ENCODE measurements at places on chromosomes 12 and 14.

GRCh38 chr14:51484485-51484884 lies 167.2 kb upstream of the FRMD6 start:
- no peak for DNase-seq

GRCh38 chr12:12561371-12562015 lies 1.2 kb downstream of the DUSP16 start:
- DNase-seq: peak; percentile 67

GRCh38 chr12:131421509-131422186 lies 289.2 kb upstream of the SFSWAP start:
- no peak for DNase-seq

DNA sequence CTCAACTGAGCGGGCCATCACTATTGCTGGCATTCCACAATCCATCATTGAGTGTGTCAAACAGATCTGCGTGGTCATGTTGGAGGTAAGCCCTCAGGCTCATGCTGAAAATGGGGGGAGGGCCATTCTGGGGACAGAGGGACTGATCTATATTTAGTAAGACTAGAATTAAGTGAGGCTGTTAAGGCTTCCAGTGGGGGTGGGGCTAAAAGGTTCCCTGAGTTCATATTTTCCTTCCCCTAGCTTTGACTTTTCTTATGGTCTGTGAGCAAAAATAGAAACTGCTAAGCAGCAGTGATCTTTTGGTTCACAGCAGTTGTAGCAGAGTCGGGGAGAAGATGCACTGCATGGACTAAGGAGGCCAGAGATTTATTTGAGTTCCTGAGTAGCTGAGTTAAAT lies 9.2 kb downstream of the PCBP2 start:
- no peak for DNase-seq

GRCh38 chr14:54589076-54589475 lies 22.1 kb downstream of the SAMD4A start:
- DNase-seq: no peak

Measured in CD4-positive, alpha-beta T cell treated with Interleukin-21 for 1 hour (primary cell).